GM04503 (cell line): ENCODE measurements at places on chromosomes 6 and 20.

GRCh38 chr6:11756292-11756691 lies 22.3 kb downstream of the ADTRP start:
- no peak for DNase-seq

DNA sequence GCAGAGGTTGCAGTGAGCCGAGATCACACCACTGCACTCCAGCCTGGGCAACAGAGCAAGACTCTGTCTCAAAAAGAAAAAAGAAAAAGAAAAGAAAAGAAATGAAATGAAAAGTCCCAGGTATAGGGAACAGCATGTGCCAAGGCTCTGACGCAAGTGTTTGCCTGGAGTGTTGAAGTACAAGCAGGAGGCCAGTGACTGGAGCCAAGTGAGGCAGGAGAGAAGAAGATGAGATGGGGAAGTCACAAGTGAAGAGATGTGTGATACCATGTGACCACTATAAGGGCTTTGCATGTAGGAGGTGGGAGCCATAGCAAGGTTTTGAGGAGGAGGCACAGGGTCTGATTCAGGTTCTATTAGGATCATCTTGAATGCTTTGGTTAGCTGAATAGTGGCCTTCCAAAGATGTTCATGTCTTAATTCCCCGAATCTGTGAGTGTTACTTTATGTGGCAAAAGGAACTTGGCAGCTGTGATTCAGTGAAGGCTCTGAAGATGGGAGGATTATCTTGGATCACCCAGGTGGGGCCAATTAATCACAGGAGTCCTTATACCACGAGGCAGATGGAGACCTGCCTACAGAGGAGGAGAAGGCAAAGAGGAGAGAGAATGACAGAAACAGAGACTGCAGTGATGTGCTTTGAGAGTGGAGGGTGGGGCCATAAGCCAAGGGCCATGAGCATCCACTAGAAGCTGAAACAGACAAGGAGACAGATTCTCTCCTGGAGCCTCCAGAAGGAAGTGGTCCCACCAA lies 91.1 kb upstream of the PTPN1 start:
- DNase-seq, result no peak

GRCh38 chr20:33482581-33482980 lies 7.3 kb upstream of the CBFA2T2 start:
- no peak for DNase-seq

- peak; percentile 14 for DNase-seq
These were observed 255.8 kb upstream of the RAB32 start for GRCh38 chr6:146287691-146288369.

DNA sequence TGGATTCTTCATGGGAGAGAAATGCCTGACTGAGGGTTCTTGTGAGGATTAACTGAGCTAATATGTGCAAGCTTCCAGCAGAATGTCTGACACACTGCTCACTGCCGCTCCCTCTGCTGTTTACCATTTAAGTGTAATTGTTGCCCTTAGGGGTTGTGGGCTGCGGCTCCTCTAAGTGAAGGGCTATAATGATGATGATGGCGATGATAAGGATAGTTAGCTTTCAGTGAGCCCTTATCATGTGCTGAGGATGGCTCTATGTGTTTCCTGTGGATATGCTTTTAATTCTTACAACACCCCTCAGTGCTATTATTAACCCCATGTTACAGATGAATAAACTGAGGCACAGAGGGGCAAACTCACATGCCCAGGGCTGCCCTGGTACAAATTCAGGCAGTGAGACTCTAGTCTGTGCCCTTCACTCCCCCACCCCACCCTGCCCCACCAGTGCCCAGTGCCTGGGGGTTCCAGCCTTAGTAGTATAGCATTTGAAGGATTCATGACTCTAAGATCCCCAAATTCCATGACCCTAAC lies 33.4 kb downstream of the TGM2 start:
- DNase-seq, result no peak
